Vein endothelial cell (primary cell): ENCODE measurements at places on chromosomes 11 and 22. TPM values are rescaled to one million over a fixed set of nuclear protein-coding genes. Genes with fewer than 3 reads are reported as not detected.

The SLC17A6 gene
- not detected in 2 replicates for total RNA-seq

The TENM4 gene
- under 0.01 and 0.19 TPM in 2 replicates for total RNA-seq

The HSPB2 gene
- total RNA-seq = not detected in 2 replicates

The OR51V1 gene
- total RNA-seq = not detected in 2 replicates

The UBQLN3 gene
- not detected in 2 replicates for total RNA-seq

The GPR137 gene
- total RNA-seq = 15.5 and 16.3 TPM in 2 replicates

The PDGFD gene
- total RNA-seq = 9.5 and 21.9 TPM in 2 replicates

The NOX4 gene
- total RNA-seq = 67.3 and 67.6 TPM in 2 replicates

The MIAT gene
- total RNA-seq = 0.33 and 0.48 TPM in 2 replicates

The OR8B8 gene
- total RNA-seq = not detected in 2 replicates

The FJX1 gene
- total RNA-seq = 39.5 and 52.9 TPM in 2 replicates

The C22orf15 gene
- 0.98 TPM in 1 of 2 replicates, not detected in the other for total RNA-seq

The OR2D2 gene
- 0.48 TPM in 1 of 2 replicates, not detected in the other for total RNA-seq

The PVALB gene
- total RNA-seq = not detected in 2 replicates

The MS4A6A gene
- 3.4 and 3.6 TPM in 2 replicates for total RNA-seq

The CYP2D6 gene
- total RNA-seq = under 0.01 and 0.10 TPM in 2 replicates

The SMTNL1 gene
- not detected in 2 replicates for total RNA-seq

The FAM227A gene
- 2.1 and 2.3 TPM in 2 replicates for total RNA-seq

The LMO2 gene
- 43.8 and 50.6 TPM in 2 replicates for total RNA-seq

The XRCC6 gene
- total RNA-seq = 301 and 399 TPM in 2 replicates

The NCAM1 gene
- total RNA-seq = 1.4 and 1.6 TPM in 2 replicates

The PDGFB gene
- 121 and 148 TPM in 2 replicates for total RNA-seq

The TRIM51G gene
- total RNA-seq = not detected in 2 replicates

The POU2F3 gene
- not detected in 2 replicates for total RNA-seq

The RBMXL2 gene
- total RNA-seq = 0.33 TPM in 1 of 2 replicates, not detected in the other

The OR10AG1 gene
- total RNA-seq = not detected in 2 replicates

The ART5 gene
- not detected in 2 replicates for total RNA-seq

The ARHGAP8 gene
- total RNA-seq = 0.33 and 0.38 TPM in 2 replicates

The HEPHL1 gene
- under 0.01 TPM in 2 replicates for total RNA-seq

The MMP13 gene
- total RNA-seq = not detected in 2 replicates

The GGTLC3 gene
- total RNA-seq = not detected in 2 replicates

The INPP5J gene
- total RNA-seq = 0.19 and 0.33 TPM in 2 replicates

The KCNJ5 gene
- not detected in 2 replicates for total RNA-seq

The BRMS1 gene
- 67.6 and 77.5 TPM in 2 replicates for total RNA-seq
